D341Med (cell line): ENCODE measurements at places on chromosomes 6 and 20.

DNA sequence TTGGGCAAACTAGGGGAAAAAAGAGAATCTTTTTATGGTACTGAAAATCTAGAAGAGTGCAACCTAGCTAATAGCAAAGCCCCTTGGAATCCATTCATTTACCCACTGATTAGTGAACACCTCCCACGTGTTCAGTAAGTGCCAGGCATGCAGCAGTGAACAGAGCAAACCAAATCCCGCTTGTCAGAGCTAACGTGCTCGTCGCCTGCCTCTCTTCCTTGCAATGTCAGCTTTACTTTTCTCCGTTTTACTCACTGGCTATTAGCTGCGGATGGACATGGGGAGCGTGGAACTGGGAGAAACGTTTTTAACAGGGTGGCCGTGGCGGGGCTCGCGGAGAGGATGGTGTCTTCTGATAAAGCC, 120.4 kb downstream of the SYNDIG1 start:
- DNase-seq = no peak

- DNase-seq = peak; percentile 39
These were observed 290.6 kb upstream of the ZNF337 start for GRCh38 chr20:25987073-25987927.

DNA sequence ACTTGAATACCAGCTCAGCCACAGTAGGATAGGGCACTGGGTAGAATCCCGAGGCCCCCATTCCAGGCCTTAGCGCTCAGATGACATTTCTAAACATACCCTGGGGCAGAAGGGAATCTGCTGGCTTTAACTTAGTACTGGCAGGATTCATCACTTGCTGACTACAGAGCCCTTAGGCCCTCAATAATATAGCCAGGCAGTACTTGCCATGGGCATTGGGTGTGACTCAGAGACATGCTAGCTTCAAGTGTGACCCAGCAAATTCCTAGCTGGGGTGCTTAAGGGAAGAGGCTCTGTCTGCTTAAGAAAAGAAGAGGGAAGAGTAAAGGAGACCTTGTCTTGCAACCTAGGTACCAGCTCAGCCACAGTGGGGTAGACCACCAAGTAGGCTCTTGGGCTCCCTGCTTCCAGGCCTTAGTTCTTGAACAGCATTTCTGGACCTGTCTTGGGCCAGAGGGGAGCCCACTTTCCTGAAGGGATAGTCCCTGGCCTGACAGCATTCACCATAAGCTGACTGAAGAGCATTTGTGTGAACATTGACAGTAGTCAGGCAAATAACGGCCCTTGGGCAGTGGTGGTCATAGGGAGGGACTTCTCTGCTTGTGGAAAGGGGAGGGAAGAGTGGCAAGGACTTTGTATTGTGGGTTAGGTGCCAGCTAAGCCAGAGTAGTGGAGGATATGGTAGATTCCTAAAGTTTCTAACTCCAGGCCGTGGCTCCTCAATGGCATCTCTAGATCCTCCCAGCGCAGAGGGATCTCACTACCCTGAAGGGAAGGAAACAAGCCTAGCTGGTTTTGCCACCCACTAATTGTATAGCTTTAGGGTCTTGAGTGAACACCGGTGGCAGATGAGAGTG, 48.5 kb upstream of the HACE1 start:
- no peak for DNase-seq

DNA sequence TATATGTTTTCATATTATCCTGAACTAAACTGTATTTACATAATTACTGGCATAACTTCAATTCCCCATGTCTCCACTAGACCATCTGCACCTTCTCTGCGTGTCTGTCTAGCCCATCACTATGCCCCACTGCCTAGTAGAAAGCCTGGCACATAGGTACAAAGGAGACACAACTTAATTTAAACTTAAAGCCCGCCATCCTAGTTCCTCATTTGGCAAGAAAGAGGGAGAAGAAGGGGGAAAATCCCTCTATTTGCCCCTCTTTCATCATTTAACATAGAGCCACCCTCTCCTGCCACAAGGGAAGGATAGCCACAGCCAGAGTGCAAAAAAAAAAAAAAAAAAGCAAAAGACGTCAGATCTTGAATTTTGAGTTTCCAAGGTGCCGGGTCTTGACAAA, 1.8 kb downstream of the PKIG start:
- no peak for DNase-seq

DNA sequence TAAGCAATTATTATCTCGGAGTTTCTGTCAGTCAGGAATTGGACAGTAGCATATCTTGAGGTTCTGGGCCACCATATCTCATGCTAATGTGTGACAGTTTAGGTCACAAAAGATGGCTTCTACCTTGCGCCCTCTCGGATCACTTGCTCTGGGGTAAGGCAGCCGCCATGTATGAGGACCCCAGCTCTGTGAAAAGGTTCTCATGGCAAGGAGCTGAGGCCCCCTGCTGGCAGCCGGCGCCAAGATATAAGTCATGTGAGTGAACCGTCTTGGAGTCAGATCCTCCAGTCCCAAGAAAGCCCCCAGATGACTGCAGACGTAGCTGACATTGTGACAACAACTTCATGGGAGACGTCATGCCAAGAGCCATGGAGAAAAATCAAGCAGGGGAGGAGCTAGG, 670.8 kb downstream of the KIF16B start:
- DNase-seq = peak; percentile 58

- DNase-seq = no peak
These were observed 191.6 kb upstream of the MCHR2 start for GRCh38 chr6:100185615-100186014.

DNA sequence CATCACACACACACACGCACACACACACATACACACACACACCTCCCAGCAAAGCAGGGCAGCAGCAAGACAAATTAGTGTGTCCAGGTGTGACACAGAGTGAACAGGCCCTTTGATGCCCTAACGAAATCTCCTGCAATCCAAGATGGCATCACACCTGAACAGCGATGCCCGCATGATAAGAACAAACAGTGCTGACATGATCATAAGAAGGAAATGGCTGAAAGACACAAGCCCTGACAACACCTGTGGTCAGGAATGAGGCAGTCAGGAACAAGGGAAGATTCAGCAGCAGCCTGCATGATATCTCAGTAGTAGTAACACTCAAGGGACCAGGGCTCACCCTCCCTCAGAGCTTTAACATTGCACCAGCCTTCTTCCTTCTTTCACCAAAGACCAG, 156.9 kb downstream of the FAXC start:
- DNase-seq = no peak

- DNase-seq = no peak
These were observed 17.8 kb upstream of the FRK start for GRCh38 chr6:116078522-116078921.

- no peak for DNase-seq
These were observed 69.0 kb upstream of the ZNF184 start for GRCh38 chr6:27541933-27542297.

GRCh38 chr20:60718743-60719480, 533.1 kb upstream of the CDH4 start:
- DNase-seq = peak; percentile 44

DNA sequence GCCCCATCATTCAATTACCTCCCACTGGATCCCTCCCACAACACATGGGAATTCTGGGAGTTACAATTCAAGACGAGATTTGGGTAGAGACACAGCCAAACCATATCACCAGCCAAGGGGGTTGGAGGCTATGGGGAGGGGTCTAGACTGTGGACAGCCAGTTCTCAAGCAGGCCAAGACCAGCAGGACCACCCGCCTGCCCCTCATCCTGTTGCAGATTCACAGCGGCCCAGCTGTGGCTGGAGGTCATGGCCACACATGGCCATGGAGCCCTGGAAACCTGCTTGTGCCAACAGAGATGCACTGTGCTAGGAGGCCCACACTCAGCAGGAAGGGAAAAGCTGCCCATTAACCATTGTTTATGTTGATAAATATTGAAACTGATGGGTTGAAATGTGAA, 240.5 kb downstream of the TTLL2 start:
- DNase-seq = peak; percentile 3

DNA sequence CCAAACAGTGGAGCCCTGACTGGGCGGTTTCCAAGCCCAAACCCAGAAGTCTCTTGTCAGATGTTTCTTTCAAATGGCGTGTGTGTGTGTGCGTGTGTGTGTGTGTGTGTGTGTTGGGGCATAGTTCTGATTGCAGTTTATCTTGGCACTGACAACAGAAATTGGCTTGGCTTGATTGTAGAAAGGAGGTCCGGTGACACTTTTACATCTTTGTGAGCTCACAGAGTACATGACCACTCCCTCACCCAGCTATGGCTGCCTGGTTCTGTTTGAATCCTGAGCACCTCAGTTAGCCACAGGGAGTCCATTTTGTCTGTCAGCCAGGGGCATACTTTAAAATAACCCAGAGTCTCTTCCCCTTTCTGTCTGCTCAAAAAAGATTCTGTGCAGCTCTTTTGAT, 276.3 kb downstream of the CD83 start:
- no peak for DNase-seq

GRCh38 chr6:10315034-10315433, 99.8 kb downstream of the TFAP2A start:
- DNase-seq = no peak

GRCh38 chr6:118617417-118617816, 34.0 kb downstream of the CEP85L start:
- no peak for DNase-seq

- no peak for DNase-seq
These were observed 74.5 kb downstream of the EDN1 start for GRCh38 chr6:12364621-12365020.

GRCh38 chr6:96015518-96016333, at the start of gene FUT9:
Gene FUT9, plus strand, starts transcription at chr6:96015974. Its CDS starts 187,182 bp downstream, at chr6:96203156.
- DNase-seq = peak; percentile 78
